ENCODE measurements at places on chromosomes 1 and 21. TPM values are rescaled to one million over a fixed set of nuclear protein-coding genes. Genes with fewer than 3 reads are reported as not detected.

Gene NR1I3
- total RNA-seq, result not detected

Gene RHD
- 2.1 TPM for total RNA-seq

Gene MT1HL1
- total RNA-seq, result not detected

Gene PIGM
- 3.1 TPM for total RNA-seq

Gene GLUL
- 435 TPM for total RNA-seq

Gene LRRIQ3
- 1.0 TPM for total RNA-seq

Gene TIE1
- total RNA-seq, result 49.6 TPM

Gene CCDC181
- 0.52 TPM for total RNA-seq

Gene IQCC
- 2.6 TPM for total RNA-seq

Gene MYBPH
- 27.7 TPM for total RNA-seq

Gene GLIS1
- not detected for total RNA-seq

Gene HMGCS2
- total RNA-seq, result 2.1 TPM

Gene PTCH2
- 1.6 TPM for total RNA-seq

Gene HUNK
- total RNA-seq, result 3.1 TPM

Gene SERTAD4
- 1.6 TPM for total RNA-seq

Gene MSH4
- 1.0 TPM for total RNA-seq

Gene CRP
- not detected for total RNA-seq

All from skeletal muscle tissue (tissue), 5 donors.